ENCODE measurements at places on chromosomes 1 and 21.

GRCh38 chr1:2109581-2110021, 59.4 kb downstream of the PRKCZ start:
- DNase-seq, result peak; percentile 17

GRCh38 chr21:41817228-41817627, 50.4 kb upstream of the RIPK4 start:
- peak; percentile 60 for DNase-seq

DNA sequence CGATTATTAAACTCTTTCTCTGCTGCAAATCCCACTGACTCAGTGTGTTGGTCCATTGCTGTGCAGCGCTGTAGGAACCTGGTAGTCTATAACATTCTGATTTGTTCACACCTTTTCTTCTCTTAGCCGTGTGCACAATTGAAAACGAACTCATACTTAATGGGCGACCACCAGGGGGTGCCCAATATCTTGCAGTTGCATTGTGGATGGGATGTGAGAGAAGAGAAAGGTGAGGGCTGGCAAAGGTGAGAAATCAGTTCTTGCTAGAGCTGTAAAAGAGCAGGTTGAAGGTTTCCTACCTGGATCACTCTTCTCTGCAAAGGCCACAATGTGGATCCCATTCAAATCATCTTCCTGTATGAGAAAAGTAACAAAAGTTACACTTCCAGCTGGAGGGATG, 51.0 kb downstream of the CASQ2 start:
- peak; percentile 53 for DNase-seq

GRCh38 chr21:16792101-16792500, 720.7 kb upstream of the CXADR start:
- no peak for DNase-seq

GRCh38 chr1:76835203-76835602, 32.1 kb upstream of the ST6GALNAC5 start:
- DNase-seq, result no peak

DNA sequence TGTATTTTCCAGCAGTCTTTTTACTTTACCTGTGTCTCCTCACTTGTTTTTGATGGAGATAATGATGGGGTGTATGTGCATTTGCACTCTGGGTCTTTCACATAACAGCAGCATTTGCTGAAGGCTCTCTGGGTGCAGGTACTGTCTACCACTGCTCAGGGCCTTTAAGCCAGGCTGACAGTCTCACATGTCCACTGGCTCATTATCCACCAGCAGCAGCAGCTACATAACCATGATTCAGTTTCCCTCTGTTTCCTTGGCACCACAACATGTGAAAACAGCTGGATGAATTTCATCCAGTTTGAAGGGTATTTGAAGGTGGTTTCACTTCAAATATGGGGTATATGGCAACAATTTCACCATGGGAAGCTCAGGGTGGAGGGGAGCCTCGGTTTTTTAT, 41.2 kb upstream of the ROR1 start:
- DNase-seq, result no peak

DNA sequence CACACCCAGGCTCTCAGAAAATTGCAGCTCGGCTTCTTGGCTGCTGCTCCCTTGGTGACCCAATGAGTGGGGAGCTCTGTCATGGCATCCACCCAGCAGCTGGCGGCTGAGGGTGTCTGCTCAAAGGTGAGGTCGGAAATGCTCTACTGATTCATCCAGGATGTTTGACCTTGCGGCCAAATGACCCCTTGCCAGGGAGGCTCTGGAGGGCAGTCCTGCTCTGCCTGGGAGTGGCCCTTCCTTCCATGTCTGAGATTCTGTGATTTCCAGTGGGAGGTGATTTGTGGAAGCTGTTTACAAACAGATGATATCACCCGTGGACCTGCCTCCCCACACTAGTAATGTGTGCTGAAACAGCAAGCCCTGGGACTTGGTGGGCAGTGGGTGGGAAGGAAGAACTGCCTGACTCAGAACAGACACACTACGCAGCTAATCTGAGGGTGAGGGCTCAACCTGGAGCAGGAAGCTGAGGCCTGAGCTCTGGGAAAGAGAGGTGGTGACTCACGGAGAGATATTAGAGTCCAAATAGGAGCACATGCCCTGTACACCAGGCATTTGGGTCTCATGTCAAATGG, 3.0 kb downstream of the CRCT1 start:
- DNase-seq, result peak; percentile 24

DNA sequence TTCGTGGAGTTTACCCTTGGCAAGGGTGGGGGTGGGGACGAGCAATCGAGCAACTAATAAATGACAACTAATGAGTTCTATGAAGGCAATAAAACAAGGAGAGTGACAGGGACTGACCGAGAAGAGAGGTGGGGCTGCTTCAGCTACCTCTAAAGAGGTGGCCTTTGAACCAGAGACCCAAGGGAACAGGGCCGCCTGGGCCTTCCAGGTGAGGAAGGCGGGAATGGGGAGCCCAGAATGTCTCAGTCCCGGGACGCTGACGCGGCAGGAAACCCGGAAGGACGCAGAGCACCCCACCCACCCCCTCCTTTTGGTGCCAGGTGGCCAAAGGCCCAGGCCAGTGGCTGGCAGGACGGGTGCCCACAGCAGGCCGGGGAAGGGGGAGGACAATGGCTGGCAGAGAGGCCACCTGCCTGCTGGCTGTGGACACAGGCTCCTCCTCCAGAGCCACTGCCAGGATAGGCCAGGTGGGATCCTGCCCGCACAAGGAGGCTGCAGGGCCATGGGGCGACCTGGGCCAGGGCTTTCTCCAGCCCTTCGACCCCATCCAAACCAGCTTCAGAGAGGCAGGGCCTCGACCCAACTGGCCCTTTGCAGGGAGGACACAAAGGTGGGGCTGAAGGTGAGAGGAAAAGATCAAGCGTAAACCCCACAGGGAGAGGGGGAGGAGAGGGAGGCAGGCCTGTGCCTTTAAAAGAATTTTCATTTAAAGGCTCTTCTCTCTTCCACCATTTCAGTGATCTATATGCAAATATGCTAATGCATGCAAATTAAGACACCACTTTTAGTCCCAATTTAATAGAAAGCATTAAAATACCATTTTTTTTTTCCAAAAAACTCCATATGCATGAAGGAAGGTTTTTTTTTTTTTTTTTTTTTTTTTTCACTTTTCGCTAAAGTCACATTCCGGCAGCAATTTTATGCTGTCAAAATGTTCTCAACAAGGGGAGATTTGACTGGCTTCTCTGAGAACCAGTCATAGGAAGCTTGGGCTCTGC, 58.1 kb downstream of the CASZ1 start:
- DNase-seq, result no peak

DNA sequence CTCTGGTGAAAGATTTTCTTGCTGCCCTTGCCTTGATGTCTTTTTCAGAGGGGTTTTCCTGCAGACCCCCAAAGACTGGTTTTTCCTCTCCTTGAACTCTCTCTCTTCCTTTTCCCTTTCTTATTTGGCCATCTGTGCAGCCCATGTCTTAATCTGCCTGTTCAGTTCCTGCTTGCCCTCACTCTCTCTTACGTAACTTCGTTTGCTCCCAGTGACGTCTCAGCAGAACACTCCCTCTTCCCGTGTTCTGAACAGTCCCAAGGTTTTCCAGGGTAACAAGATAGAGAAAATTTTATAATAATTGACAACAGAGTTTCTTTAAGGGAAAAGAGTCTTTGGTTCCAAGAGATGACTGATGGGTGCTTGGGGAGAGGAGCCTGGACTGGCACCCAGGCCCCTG, 109.1 kb upstream of the LMO4 start:
- no peak for DNase-seq

GRCh38 chr1:109917051-109917767, 6.6 kb downstream of the CSF1 start:
- DNase-seq, result no peak

DNA sequence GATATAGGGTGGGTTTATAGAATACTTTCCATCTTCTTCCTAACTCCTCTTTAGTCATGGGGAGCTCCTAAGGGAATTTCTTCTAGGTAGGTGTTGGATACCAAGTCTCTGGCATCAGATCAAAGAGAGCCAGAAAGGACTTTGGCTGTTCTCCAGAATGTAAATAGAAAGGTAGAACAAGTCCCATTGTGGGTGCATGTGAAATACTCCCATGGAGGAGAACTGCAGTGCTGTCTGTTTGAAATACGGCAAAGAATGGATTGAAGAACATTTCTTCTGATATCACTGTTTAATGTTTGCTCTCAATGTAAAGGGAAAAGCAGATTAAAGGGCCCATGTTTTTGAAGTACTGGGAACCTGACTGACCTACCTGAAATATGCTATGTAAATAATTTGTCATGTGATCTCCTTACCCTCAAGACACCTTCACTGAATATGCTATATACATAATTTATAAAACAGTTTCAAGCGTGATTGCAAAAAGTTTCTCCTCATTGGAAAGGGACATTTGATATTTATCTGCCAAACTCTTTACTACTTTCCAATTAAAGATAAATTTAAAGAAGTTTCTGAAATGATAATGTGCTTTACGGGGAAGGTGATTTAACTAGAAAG, 65.9 kb downstream of the LAMC1 start:
- DNase-seq, result no peak

DNA sequence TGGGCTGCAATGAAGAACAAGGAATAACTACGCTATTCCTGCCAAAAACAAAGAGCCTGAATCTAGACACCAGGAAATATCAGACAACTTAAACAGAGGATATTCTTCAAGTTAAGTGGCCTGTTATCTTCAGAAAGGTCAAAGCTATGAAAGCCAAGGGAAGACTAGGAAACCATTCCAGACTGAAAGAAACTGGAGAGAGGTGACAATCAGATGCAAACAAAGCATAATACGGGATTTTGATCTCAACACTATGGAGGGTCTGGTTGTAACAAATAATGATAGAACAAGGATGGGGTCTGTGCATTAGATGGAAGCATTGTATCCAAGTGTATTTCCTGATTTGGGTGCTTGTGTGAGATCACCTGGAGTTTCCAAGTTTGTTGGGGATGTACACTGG, 2.7 kb downstream of the EPRS1 start:
- no peak for DNase-seq

- DNase-seq, result no peak
These were observed 85.3 kb downstream of the NPHP4 start for GRCh38 chr1:5906966-5907365.

GRCh38 chr1:46187106-46187869, 10.9 kb downstream of the POMGNT1 start:
- DNase-seq, result no peak

- DNase-seq, result no peak
These were observed 129.7 kb upstream of the ZBTB40 start for GRCh38 chr1:22321917-22322316.

DNA sequence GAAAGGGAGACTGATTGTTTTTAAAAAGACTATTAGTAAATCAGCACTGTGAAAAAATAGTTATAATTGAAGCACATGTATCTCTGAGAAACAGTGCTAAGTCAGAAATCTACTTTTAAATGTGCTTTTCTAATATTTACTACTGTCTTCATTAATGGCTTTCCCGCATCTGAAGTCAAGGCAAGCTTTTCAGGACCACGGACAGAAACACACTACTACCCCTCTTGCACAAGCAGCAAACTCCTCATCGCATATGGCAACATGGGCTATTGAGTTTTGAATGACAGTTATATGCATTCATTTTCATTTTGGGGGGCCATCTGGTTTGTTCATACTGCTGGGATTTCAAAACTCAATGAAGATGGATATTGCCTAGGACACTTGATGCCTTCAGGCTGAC, 433.4 kb upstream of the CAMK1G start:
- DNase-seq, result no peak

All from left cardiac atrium (tissue), 4 donors.